ENCODE measurements at places on chromosomes 1 and 21. TPM values are rescaled to one million over a fixed set of nuclear protein-coding genes. Genes with fewer than 3 reads are reported as not detected.

The SHISAL2A gene
- polyA plus RNA-seq: 8.4 TPM

GRCh38 chr1:205359771-205360565 is 3.2 kb upstream of the KLHDC8A start:
- no peaks in the 10 kb centered on the region for H3K4me1 ChIP-seq
- no peak overlapping the region for H3K4me3 ChIP-seq
- DNase-seq: no peak
- no peaks in the 10 kb centered on the region for H3K36me3 ChIP-seq
- peaks cover 4% of the 10 kb centered on the region for H3K27me3 ChIP-seq

GRCh38 chr1:241263346-241263745 is 93.7 kb downstream of the RGS7 start:
- H3K4me1 ChIP-seq: no peaks in the 10 kb centered on the region
- H3K27ac ChIP-seq: no peak overlapping the region
- H3K4me3 ChIP-seq: no peak overlapping the region
- DNase-seq: no peak
- no peaks in the 10 kb centered on the region for H3K36me3 ChIP-seq

DNA sequence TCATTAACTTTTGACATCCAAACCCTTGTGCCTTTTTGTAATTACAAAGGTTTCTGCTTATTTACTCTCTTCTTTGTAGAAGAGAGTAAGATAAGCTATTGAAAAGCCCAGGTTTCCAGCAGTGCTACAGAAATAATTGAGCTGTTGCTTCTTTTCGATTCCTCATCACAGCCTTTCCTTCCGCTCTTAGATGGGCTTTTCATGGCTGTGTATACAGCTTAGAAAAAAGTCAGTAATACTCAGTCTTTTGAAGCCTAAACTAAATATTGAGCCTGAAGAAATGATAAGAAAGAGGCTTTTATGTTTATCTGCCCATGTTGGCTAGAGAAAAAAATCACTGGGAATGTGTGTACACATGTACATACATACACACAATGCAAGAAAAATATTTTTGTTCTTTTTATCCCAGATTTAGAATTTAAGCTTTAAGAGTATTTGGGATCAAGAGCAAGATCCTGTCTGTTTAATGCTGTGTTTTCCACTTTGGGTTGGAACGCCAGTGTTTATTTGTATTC is 172.4 kb downstream of the VPS13D start:
- H3K4me3 ChIP-seq: no peak overlapping the region
- H3K36me3 ChIP-seq: peaks cover 45% of the 10 kb centered on the region
- no peak for DNase-seq
- peaks cover 17% of the 10 kb centered on the region for H3K4me1 ChIP-seq
- no peak overlapping the region for H3K27ac ChIP-seq
